ENCODE measurements at places on chromosomes 12 and 14.

- DNase-seq = no peak
Observed at GRCh38 chr12:111209811-111210210, 159.1 kb downstream of the PHETA1 start.

DNA sequence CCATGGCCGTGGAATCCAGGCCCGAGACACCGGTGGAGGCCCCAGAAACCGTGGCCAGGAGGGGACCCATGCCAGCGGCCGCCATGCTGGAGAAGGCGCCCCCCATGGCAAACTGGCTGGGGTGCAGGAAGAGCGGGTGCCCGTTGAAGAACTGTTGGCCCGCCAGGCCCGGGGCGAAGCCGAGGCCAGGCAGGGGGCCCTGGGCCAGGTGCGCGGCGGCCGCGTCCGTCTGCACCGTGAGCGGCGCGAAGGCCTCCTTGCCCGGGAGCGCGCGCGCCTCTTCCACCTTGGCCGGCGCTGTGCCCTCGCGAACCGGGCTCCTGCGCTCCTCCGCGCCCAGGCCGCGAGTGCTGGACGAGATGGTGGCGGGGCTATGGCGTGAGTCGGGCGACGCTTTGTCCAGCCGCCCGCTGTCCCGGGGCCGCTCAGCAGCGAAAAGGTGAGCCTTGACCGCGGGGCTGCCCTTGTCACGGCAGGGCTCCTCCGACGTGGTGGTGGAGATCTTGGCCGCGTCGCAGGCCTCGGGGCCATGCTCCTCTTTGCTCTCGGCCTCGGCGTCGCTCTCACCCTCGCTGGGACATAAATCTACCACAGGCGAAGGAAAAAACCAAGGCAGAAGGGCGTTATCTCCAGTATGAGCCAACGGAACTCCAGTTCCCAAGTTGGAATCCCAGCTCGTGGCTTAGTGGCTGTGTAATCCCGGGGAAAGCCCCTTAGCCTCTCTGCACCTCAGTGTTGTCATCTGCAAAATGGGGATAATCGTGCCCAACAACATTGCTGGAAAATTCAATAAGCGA lies 9.5 kb downstream of the TBX3 start:
- DNase-seq = no peak

- peak; percentile 25 for DNase-seq
Observed at GRCh38 chr12:76746516-76746915, 17.4 kb upstream of the ZDHHC17 start.

- peak; percentile 70 for DNase-seq
Observed at GRCh38 chr14:88189417-88190191, 133.5 kb downstream of the KCNK10 start.

GRCh38 chr14:51533160-51533559 lies 118.5 kb upstream of the FRMD6 start:
- DNase-seq = no peak

- peak; percentile 93 for DNase-seq
Observed at GRCh38 chr14:88013750-88014349, 8.9 kb downstream of the GPR65 start.

DNA sequence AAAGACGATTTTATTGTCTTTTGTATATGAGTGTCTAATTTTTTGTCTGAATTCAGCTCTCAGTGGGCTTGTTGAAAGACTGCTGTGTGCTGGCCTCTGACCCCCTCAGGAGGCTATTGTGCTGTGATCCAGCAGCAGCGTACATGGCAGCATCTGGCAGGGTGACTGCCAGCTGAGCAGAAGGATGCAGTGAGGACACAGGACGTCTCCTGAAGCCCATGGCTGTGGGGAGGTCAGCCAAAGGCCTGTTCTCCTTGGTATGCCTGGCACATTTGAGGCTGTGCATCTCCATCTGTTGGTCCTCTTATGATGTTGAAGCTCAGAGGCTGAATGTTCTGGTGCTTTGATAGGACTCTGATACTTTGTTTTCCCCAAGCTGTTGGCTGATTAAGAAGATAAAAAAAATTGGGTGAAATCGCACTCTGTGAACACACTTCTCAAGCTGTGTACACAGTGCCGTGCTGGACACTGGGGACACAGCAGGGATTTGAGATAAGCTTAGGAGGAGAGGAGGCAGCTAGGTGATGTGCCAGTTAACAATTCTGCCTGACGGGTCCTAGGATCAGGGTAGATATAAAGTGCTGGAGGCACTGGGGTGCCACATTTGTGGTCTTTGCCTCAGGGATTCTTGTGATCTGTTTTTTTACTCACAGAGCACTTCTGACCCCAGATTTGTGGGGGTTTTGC lies 37.5 kb downstream of the EID3 start:
- DNase-seq = no peak

DNA sequence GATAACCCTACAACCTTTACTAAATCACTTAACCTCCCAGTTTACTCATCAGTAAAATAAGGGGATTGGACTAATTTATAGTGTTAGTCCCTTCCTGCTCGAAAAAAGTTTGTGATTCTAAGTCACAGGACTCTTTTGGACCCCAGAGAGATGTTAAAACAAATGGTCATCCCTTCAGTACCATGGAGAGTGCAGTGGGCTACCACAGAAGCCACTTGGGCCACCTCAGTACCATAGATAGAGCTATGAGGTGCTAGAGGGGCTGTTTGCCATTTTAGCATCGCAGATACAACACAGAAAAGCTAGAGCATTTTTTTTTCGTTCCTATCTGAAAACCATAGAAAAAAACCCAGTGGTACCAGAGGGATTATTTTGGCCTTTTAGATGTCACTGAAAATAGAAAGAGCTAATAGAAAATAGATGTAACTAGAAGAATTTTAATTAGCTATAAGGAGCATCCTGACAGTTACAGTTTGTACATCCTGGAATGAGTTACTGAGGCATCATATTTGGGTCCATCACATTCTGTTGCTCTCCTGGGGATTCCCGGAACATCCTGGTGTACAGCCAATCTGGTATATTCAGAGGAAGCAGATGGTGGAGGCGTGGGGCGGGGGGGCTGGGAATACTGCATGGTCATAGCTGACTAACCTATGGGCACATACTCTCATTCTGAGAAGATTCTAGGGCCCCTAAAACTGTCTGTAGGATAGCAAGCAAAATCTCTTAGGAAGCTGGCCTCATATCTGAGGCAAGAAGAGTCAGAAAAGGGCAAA lies 2.8 kb downstream of the ZNF219 start:
- no peak for DNase-seq

- DNase-seq = no peak
Observed at GRCh38 chr12:56626701-56627100, 3.4 kb downstream of the BAZ2A start.

GRCh38 chr12:70982991-70983390 lies 62.5 kb upstream of the PTPRR start:
- DNase-seq = no peak

DNA sequence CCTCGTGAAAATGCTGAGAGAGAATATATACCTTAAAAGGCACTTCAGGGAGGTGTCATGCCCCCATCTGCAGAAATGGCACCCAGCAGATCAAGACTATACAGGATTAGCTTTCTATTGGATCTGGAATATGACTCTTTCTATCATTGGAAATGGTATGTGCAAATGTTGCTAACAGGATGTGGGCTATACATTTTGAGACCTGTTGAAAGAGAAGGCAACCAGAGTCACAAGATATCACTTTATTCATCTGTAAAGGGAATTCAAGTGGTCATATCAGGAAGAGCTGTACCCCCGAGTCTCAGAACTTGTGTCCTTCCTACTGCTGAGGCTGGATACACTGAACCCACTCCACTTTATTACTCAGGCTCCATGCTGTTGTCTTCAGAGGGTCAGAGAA lies 46.1 kb upstream of the FRMD6 start:
- DNase-seq = no peak

GRCh38 chr12:107369006-107369405 lies 275.7 kb upstream of the CRY1 start:
- DNase-seq = no peak

GRCh38 chr12:84508851-84509260 lies 403.7 kb downstream of the SLC6A15 start:
- no peak for DNase-seq

GRCh38 chr12:52070185-52070925 lies 577 bp downstream of the ATG101 start:
- no peak for DNase-seq

DNA sequence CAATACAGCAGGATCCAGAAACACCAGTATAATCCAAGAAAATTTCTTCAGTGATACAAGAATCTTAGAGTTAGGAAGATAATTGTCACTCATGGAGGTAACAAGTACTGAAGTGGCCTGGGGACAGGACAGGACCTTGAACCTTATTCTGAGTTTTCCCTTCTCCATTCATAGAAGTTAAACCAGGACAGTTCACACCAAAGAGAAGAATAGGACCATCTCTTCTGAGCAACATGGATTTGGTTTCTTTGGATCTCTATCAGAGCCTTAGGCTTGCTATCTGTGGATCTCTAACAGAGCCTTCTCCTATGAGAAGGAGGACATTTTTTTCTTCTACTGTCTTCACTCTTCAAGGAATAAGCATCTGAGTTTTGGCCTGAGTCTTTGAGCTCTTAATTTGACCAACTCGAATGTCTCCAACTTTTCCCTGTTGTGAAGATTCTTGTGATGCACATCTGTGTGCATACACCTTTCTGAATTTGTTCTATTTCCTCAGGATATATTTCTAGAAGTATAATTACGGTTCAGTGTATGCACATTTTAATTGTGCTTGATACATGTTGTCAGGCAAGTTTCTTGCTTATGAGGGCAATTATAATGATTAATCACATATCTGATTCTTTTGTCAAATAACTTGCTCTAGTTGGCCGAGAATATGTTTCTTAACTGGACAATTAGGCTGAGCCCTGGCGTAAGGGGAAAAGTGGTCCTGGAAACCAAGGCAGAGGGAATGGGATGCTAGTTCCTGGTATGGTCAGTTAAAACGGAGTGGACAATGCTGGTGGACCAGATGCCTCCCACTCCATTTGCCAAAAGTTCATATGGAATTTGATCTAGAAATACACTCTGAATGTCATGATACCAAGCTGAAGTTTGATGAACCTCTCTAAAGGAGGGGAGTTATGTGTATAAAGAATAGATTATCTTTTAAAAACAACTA lies 6.6 kb downstream of the KRT6A start:
- no peak for DNase-seq

- DNase-seq = no peak
Observed at GRCh38 chr12:113329022-113329790, 5.7 kb downstream of the SLC8B1 start.

DNA sequence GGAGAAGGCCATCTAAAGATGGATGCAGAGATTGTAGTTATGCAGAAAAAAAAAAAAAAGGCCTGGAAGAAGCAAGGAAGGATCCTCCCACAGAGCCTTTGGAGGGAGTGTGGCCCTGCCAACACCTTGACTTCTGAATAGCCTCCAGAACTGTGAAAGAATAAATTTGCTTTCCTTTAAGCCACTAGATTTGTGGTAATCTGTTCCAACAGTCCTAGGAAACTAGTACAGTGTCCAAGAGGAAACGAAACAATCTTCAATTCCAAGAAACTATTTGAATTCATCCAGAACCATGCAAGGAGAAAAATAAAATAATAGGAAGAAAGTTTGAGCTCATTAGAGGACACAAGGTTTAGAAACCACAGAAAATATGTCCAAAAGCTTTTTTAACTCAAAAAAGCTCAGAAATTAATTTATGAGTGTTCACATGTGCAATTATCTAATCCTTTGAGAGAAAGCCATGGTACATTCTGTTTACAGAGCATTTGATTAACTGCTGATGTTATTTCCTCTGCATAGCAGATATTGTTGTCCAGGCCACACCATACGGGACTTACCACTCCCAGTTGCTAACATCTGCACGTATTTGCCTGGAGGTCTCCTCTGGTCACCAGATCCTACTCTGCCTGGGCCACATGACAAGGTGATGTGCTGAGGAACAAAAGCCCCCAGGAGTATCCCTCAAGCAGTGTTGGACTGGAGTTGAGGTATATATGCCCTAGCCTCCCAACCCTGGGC lies 30.0 kb upstream of the STAB2 start:
- DNase-seq = no peak

DNA sequence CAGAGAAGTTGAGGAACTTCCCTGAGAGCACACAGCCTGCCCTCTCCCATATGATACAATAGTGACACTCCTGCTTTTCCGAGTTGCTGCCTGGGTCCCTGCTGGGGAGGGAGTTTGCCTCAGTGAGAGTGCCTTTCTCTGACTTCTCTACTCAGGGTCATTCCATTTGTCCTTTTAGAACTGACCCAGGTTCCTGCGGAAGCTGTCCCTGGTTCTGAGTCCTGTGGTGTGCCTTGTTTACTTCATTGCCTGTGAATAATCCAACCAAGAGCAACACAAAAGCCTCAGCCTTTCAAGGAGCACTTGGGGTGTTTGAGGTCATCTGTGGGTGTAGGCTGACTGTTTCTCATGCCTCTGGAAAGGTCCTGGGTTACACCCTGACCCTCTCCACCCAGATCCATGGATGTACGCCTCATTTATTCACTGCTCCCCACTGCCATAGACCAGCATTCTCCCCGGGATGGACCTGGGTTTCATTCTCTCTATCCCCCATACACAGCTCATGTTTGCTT lies 13.6 kb downstream of the SERPINA1 start:
- DNase-seq = peak; percentile 42

DNA sequence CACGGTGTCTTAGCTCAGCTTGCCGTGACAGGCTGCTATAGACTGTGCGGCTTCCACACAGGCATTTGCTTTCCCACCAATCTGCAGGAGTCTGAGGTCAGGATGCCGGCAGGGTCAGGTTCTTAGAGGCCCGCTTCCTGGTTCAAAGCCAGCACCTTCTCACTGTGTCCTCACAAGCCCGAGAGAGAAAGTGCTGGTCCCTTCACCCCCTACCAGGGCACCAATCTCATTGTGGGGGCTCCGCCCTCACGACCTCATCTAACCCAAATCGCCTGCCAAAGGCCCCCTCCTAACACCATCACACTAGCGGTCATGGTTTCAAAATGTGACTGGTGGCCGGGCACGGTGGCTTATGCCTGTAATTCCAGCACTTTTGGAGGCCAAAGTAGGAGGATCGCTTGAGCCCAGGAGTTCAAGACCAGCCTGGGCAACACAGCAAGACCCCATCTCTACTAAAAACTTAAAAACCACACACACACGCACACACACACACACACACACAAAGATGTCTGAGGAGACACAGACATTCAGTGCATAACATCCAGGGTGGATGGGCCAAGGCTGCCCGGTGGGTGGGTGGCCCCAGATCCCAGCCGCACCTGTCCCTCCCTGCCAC lies 26.8 kb downstream of the MMP17 start:
- no peak for DNase-seq

GRCh38 chr12:83826112-83826511 lies 1086.5 kb downstream of the SLC6A15 start:
- DNase-seq = peak; percentile 33

Data from inflammatory macrophage (primary cell).